ENCODE measurements at places on chromosomes 6 and 20.

- no peak for DNase-seq
These were observed 207.6 kb downstream of the UNC5CL start for GRCh38 chr6:40831381-40831780.

GRCh38 chr20:23265226-23265625 lies 85.4 kb upstream of the NXT1 start:
- no peak for DNase-seq

DNA sequence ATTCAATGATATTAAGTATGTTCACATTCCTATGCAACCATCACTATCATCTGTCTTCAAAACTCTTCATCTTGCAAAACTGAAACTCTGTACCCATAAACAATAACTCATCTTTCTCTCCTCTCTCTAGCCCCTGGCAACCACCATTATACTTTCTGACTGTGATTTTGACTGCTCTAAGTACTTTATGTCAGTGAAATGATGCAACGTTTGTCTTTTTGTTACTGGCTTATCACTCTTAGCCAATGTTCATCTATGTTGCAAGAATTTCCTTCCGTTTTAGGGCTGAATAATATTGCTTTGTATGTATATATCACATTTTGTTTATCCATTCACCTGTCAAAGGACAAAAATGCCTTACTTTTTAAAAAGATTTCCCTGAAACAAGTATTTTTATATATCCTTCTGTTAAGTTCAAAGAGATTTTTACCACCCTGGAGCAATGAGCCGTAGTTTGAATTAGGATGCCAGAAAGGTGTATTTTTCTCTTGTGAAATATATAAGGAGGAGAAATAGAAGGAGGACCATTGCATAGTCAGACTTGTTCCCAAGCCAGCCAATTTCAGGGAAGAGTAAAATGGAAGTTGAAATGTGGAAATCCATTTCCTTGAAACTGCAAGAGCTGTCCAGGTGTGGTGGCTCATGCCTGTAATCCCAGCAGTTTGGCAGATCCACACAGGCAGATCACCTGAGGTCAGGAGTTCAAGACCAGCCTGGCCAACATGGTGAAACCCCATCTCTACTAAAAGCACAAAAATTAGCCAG lies 4.0 kb upstream of the CGAS start:
- DNase-seq = no peak

GRCh38 chr6:151680846-151681432 lies 126.5 kb upstream of the ESR1 start:
- DNase-seq = no peak

DNA sequence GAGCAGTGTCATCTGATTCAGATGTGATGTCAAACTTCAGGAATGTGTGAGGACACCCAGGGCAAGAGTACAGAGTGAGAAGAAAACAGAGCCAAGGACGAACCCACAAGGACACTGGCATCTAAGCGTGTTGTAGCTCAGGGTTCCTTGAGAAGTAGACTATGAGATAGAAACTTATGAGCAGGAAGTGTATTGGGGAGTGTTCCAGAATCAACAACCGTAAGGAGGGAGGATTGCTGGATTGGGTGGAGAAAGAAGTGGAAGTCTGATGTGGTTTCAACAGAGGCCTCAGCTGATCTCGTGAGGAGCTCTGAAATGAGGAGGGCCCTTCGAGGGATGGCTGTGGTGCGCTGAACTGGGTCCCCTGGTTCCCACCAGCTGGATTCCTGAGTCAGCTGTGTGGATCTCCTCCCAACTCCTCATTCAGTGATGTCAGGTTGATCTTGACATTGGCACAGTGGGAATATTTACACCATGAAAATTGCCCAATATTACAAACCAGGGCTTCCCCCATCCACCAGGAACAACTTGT lies 25.7 kb upstream of the IGF2R start:
- no peak for DNase-seq

GRCh38 chr20:2255926-2256531 lies 39.8 kb upstream of the TGM3 start:
- DNase-seq = no peak

DNA sequence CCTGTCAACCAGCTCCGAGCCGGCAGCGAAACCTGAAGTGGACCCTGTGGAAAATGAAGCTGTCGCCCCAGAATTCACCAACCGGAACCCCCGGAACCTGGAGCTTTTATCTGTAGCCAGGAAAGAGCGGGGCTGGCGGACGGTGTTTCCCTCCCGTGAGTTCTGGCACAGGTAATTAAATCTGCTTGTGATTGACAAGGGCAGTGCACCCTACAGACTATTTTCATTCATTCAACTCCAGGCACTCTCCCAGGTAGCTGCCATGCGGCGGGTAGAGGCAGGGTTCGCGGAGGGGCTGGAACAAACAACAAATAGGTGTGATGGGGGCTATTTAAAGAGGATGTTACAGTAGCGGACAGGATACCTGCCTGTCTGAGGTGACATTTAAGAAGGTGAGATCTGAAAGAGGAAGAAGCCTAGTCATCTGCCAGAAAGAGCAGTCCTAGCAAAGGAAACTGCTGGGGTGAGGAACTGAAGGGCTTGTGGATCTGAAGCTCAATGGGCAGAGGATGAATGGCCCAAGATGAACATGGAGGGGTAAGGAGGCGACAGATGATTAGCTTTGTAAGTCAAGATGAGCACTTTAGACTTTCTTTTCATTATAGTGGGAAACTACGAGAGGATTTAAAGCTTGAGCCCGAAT lies 810 bp downstream of the MRPL18 start:
- peak; percentile 38 for DNase-seq

DNA sequence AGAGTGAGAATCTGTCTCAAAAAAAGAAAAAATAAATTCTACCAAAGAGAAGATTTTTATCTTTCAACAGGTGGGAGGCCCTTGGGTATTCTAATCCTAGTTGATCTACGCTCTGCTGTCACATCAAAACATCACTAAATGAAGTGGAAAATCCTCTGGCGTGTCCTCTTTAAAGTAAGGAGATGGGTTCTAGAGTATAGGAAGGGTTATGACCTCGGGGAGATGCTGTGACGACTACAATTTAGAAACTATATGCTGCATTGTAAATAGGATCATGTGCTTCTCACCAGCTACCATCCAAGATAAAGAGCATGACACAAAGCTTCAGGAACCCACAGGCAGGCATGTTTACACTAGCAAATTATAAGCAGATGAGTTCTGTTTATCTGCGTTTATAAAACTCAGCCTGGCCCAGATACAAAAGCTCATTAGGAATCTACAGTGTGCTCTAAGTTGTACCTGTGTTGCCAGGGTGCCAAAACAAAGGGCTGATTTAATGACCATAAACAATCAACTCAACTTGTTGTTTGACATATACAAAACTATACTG lies 197.1 kb upstream of the PLN start:
- DNase-seq = no peak

GRCh38 chr6:16760516-16761470 lies at the start of gene ATXN1:
TSS of gene ATXN1 (minus strand) at chr6:16761460.
- DNase-seq = peak; percentile 43

Measured in germinal center (tissue), 1 donor.